ENCODE measurements at places on chromosomes 12 and 14.
A peak's percentile ranks its signal among the peaks of the same experiment; 100 is the strongest.

DNA sequence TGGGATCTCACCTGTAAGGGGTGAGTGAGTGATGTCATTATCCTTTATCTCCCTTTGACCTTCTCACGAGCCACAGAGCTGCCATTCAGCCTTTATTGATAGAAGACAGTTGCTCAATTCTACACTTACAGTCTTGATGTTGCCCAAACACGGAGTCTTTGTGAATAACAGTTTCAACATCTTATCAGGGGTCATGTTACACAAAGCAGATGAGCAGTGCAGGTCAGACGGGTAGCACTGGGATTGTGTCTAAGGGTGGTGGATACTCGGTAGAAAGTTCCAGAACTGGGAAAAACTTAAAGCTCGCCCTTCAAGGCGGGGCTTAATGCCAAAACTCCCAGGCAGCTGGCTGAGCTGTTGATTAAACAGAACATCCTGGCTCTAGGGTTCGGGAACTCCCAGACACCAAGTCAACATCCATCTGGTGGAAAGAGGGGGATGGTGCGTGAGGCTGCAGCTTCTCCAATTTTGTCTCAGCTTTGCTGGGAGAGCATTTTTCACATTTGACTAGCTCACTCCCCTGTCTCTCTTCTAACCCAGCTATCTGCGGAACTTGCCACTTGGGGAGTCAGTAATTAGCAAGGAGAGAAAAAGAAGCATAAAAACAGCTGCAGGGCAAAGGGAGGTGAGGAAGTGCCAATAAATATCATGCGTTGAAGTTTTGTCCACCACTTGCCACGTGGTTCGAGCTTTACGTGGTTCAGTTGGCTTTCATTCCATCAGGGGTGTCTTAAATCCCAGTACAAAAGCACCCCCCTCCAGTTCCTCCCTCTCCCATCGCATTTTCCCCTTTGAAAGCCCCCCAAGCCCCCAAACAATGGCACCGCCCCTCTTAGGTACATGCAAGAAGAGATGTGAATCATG is 31.0 kb downstream of the FOXN4 start:
- DNase-seq = no peak

- no peak for DNase-seq
These were observed 46.9 kb downstream of the ATXN7L3B start for GRCh38 chr12:74584483-74585062.

DNA sequence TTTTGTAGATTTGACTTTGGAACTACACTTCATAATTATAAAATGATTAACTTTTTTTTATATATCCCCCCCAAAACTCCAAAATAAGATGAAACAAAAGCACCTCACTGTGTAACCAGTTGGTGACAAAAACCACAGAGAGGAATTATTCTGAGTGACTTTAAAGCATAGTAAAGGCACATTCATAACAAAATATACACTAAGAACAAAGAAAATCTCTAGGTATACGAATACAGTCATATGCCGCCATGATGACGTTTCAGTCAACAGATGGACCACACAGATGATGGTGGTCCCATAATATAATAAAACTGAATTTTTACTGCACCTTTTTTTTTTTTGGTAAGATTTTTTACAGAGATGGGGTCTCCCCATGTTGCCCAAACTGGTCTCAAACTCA is 70.7 kb downstream of the MED13L start:
- no peak for DNase-seq

DNA sequence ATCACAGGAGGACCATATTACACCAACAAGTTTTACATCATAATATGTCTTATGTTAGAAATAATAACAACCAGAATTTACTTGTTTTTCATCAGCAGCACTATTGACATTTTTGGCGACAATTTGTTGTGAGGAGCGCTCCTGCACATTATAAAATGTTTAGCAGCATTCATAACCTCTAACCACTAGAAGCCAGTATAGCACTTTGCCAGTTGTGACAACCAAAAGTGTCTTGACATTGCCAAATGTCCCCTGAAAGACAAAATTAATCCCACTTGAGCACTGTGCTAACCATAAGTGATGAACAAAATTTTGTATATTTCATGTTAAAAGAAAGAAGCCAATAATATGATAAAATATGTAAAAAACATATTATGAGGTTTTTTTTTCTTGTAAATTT is 356.9 kb upstream of the LMO3 start:
- no peak for DNase-seq

DNA sequence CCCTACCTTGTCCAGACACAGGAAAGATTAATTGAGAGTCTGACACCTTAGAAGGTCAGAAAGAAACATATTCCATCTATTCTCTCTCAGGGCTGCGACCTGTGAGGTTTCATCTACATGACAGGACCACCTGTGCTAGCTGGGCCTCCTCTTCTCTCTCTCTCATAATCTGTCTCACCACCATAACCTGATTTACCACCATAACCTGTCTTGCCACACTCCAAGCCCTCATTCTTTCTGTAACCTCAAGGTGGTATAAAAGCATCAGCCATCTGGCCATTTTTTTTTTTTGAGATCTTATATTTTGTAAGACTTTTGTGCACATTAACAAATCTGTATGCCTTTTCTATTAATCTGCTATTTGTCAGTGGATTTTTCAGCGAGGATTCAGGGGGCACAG is 75.5 kb downstream of the ACADS start:
- no peak for DNase-seq

DNA sequence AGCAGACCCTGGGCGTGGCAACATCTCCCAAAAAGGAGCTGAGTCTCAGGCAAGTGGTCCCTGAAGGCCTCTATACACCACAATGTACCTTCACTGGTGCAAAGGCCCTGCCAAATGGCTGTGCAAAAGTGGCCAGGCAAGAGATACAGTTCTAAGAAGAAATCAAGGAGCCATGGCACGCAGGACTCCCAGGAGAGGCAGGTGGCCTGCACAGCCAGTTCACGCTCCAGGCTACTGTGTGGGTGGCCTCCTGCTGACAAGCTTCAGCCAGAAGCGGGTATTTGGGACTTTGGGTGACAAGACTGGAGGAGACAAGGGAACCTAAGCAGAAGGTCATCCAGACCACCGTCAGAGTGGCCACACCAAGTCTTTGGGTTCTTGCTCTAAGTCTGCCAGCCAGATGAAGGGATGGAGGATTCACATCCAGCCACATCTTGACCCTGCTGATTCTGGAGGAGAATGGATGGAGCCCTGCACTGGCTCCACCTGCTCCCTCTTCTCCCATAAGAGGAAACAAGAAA is 20.5 kb upstream of the ZFP36L1 start:
- DNase-seq = no peak

DNA sequence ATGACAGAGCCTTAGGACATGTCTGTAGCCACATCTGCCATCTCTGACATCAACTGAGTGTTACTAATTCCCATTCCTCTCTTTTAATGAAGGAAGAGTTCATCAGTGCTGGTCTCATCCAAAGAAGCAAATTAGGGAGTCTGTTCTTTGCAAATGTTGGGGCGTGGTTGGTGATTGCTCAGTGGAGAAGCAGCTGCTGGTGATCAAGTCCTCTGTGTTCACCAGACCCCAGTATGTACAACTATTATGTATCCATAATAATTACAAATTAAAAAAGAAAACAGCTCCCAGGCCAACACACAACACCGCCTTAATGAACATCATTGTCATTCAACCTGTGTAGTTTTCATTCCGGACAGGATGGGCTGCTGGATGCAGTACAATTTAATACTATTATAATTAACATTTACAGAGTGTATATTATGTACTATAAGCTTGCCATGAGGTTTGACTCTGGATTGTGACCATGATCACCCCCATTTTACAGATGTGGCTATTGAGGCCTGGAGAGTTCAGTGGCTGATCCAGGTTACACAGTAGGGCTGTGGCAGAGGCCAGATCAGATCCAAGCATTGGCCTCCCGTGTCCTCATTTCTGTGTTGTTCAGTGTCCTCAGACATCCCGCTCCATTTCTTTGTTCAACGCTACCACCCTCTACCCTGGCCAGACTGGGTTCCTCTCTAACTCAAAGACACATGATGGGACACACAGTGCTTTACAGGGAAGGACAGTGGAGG is 179.0 kb downstream of the CHST11 start:
- no peak for DNase-seq

GRCh38 chr12:11457996-11458645 is 62.8 kb upstream of the PRB2 start:
- no peak for DNase-seq

DNA sequence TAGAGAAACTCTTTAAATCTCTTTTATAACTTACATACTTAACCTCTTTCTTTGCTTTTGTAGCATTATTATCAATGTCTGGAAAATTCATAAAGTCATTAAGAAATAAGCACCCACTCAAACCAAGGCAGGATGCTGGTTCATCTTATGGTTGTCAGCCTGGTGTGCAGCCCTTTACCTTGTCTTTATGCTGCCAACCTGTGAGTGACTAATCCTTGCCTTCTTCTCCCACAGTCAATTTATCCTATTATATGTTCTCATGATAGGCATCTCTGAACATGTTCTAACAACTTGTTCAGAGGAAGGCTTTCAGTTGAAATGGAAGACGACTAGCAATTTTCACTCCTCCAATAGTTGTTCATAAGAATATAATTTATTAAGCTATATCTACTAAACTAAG is 186.9 kb upstream of the CAND1 start:
- no peak for DNase-seq

GRCh38 chr12:53761306-53761705 is 9.5 kb upstream of the CISTR start:
- no peak for DNase-seq

- no peak for DNase-seq
These were observed 28.6 kb downstream of the PACS2 start for GRCh38 chr14:105343194-105343593.

- no peak for DNase-seq
These were observed 7.8 kb downstream of the LRRK2 start for GRCh38 chr12:40232602-40233001.

DNA sequence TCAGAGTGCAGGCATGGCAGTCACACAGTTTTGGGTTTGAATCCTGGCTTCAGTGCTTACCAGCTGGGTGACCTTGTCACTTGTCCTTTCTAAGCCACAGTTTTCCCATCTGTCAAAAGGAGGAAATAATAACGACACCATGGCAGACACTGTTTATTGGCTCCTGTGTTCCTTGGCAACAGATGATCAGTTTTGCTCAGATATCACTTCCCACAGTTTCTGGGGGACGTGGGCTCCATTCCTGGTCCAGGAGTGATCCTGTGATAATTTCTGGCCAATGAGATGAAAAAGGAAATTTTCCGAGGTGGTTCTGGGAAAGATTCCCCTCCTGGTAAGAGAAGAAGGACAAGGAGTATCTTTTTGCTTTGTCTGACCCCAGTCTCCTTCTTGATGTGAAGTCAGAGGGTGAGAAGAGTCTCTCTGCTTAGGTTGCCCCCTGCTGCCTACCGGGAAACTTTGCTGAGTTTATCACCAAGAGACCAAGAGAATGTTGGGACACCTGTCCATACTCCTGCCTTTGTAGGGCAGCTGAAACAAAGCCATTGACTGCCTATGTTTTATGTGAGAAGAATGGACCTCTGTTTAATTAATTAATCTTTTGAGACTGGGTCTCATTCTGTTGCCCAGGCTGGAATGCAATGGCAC is 178.9 kb upstream of the NRXN3 start:
- no peak for DNase-seq

- DNase-seq = no peak
These were observed 17.3 kb downstream of the EMG1 start for GRCh38 chr12:6987956-6988553.

- DNase-seq = peak; percentile 53
These were observed 67.9 kb upstream of the BEGAIN start for GRCh38 chr14:100654814-100655740.

- no peak for DNase-seq
These were observed 155.6 kb downstream of the DYRK2 start for GRCh38 chr12:67804168-67804567.

DNA sequence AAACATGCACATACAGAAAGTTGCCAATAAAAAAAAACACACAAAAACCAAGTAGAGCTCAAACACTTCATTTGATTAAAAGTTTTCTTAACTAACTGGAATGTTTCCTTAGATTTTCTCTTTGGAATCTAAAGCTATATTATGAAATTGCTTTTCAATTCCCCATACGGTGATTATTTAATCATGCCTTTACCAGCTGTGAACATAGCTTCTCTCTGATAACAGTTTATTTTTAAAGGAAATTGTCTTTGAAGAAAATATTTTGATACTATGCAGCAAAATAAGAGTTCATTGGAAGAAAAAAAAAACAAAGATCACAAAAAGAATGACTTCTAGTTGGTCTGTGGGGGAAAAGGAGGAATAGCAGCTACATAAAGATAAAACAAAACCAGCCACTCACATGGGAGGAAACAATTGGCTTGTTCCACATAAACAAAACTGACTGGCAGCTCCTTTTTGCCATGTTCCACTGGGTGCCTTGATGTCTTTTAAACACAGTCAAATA is 71.4 kb downstream of the BMP4 start:
- DNase-seq = peak; percentile 50

- DNase-seq = no peak
These were observed 142.3 kb downstream of the ADGRD1 start for GRCh38 chr12:131095826-131096680.

GRCh38 chr12:2648406-2648805 is 146.4 kb upstream of the FKBP4 start:
- no peak for DNase-seq

DNA sequence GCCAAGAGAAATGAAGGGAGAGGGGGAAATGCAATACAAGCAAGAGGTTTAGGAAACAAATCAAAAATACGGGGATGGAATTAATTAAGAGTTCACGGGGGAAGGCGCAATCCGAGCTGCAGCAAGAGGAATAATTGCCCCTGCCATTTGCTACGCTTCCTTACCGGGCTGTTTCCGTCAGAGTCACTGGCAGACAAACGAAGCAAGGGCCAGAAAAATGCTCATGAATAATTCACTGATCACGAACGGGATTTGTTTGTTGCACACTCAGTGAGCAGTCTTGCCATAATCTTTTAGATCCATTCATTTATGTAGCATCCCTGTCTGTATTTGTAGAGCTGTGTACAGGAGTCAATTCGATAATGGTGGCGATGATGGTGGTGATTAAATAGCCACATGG is 39.0 kb downstream of the PLXNC1 start:
- no peak for DNase-seq

DNA sequence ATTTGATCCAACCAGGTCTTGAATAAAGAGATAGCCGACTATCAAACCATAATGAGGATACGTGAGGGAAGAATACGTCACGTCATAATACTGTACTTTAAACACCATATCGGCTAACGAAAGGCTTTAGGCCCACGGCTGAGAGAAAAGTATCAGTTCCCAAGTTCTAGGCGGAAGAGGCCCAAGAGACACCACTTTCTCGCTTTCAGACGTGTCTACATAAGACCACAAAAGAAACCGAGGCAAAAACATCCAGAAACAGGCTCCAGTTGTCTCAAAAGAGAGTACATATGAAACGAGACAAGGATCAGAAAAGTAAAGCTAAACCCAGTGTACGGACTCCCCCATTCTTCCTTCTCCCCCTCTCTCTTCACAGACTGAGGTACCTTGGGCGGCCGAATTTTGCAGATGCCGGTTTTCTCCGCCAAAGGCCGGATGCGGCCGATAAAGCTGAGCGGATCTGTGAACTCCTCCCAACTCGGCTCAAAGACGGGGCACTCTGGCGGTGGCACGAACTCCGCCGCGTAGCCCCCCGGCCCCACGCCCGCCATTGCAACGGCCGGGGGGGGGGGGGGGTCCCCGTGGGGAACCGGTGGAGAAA is 479 bp downstream of the KDM5A start:
- peak; percentile 48 for DNase-seq
